ENCODE measurements at places on chromosomes 2 and 18. TPM values are rescaled to one million over a fixed set of nuclear protein-coding genes. Genes with fewer than 3 reads are reported as not detected.

DCDC2C gene
- total RNA-seq: not detected

FAM117B gene
- total RNA-seq: 1.2 TPM

GALNT14 gene
- total RNA-seq: not detected

CAPG gene
- 156 TPM for total RNA-seq

STRN gene
- total RNA-seq: 16.9 TPM

DSEL gene
- 164 TPM for total RNA-seq

SLC19A3 gene
- total RNA-seq: 0.17 TPM

IL37 gene
- not detected for total RNA-seq

MDH1B gene
- 0.86 TPM for total RNA-seq

RAD51AP2 gene
- total RNA-seq: under 0.01 TPM

NETO1 gene
- not detected for total RNA-seq

SP5 gene
- total RNA-seq: 0.13 TPM

LINC00305 gene
- not detected for total RNA-seq

POTEC gene
- not detected for total RNA-seq

COLEC11 gene
- not detected for total RNA-seq

IHH gene
- not detected for total RNA-seq

SATB2 gene
- total RNA-seq: 10.3 TPM

KIAA2012 gene
- total RNA-seq: not detected

CDKL4 gene
- not detected for total RNA-seq

TLX2 gene
- 0.46 TPM for total RNA-seq

CHRND gene
- 7.1 TPM for total RNA-seq

SERPINB13 gene
- not detected for total RNA-seq

INPP5D gene
- total RNA-seq: 2.6 TPM

MLPH gene
- 155 TPM for total RNA-seq

REG1B gene
- not detected for total RNA-seq

Data from LHCN-M2 (cell line).